ENCODE measurements at places on chromosomes 6 and 20.

DNA sequence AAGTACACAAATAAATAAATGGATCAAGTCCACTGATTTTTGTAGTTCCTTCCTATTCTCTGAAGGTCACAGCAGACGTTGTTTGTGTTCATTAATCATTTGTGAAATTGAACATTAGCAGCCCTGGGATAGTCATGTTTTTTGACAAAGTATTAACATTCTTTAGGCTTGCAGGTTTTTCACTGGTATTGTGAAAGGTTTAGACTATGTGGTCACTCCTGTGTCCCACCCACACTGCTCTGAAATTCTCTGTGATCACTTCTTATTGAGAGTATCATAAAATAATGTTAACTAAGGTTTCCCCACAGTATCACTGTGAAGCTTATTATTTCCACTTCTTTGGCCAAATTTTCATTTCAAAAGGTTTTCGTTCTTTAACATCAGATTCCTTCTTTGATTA, 3.5 kb downstream of the FAM83B start:
- DNase-seq = no peak

- no peak for DNase-seq
Observed at GRCh38 chr20:35637276-35637675, 21.6 kb downstream of the SPAG4 start.

GRCh38 chr6:37018198-37019064, 13.0 kb downstream of the FGD2 start:
- peak; percentile 94 for DNase-seq

GRCh38 chr6:39930540-39930939, 3.7 kb downstream of the MOCS1 start:
- no peak for DNase-seq

DNA sequence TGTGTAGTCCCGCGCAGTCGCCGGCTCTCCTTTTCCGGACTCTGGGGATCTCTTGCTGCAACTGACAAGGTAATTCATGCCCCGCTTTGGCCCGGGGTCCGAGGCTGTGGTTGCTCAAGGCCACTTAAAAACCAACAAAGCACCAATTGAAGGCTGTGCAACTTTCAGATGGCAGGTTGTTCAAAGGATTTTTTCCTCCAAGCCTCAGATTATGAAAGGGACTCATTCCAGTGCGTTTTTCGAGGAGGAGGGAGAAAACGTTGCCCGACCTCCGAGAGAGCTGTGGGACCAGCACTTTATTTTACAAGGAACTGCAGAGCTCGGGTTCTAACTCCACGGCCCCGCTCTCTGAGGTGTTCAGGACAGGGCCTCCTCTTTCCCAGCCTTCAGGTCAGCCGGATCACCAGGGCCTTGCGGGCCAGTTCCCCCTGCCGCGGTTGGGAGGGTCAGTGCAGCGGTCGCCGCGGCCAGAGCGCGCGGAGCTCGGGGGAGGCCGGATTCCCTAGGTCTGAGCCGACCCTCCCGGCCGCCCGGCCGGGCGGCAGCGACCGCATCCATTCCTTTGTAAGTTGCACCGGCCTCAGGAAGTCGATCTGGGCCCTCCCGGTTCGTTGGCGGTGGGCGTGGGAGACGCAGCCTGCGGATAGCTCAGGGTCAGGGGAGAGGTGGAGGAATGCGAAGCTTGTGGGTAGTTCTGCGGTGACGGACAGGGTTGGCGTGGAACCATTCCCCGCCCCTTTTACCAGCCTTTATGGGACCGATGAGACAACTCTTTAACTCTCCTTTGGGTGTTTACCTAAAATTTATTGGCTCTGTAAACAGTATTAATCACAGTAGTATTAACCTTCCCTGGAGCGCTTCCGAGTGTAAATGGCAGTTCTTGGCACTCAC, 1.6 kb downstream of the UTRN start:
- DNase-seq = peak; percentile 97

GRCh38 chr20:32539817-32540675, 45.1 kb downstream of the NOL4L start:
- DNase-seq = peak; percentile 52
